ENCODE measurements at places on chromosomes 3 and 15.

DNA sequence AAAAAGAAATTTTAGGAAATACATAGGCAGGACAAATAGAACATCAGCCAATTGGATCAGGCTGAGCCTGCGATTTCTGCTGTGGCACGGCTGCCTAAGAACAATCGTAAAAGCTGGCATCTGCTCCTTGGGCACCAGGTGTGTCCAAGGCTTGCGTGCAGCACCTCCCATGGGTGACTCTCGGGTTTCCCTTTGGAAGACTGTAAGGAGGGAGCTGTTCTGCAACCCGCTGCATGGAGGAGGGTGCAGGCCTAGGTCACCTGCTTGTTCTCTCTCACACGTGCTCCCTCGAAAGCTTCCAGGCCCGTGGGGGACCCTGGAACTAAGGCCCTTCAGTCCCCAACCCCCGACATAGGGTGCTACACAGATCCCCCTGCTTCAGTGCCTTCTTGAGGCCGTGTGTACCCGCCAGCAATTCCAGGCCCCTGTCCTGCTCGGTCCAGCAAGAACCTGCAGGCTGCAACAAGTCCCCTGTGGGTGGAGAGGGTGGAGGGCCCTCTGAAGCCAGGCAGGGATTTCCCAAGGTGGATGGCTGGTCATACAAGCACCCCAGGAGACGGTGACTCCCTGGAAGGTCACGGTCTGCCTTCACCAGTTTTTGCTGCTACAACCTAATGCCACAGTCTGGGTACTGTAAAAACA, 3.4 kb downstream of the GP9 start:
- DNase-seq: no peak

DNA sequence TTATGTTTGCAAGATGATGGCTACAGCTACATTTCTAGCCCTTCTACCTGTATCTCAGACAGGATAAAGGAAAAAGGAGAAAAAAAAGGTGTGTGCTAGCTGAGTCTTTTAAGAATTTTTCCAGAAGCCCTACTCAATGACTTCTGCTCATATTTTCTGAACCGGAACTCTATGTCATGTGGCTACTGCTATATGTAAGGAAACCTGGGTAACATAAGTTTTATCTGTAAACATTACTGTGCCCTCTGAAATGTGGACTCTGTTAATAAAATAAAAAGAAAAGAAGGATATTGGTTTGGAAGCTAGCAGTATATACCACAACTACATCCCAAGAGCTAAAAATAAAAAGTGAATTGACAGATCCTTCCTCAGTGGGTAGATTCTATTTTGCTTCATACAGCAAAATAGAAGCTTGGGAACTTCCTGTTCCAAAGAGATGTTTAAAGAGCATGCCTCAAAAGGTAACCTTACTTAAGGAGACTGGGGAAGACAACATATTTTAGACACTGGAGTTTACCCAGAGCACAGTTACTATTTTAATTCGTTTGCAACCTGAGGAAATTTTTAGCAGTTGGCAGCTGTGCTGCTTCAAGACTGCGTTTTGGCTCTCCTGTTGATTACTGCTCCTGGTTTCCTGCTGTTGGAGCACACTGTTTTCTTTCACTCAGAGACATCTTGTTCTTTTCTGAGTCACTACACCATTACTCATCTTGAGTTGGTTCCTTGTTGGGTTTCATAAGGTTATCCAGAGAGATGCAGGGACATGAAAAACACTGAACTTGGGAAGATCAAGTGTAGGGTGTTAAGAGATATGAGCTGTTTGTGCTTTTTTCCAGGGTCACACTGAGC, 280.7 kb downstream of the NFKBIZ start:
- DNase-seq: peak; percentile 7

DNA sequence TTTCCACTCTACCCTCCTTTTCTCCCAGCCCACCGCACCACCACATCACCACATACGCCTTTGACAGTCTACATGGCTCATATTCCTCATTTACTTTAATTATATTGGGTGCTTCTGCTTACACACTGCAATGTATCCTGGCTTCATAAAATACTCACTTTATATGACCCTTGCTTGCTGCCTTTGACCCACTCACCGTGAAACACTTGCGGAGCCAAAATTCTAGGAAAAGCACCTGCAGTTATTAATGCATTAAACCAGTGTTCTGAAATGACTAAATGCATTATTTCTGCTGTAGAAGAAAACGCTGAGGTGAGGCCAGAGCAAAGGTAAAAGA, 217.5 kb upstream of the ICE2 start:
- DNase-seq: no peak

DNA sequence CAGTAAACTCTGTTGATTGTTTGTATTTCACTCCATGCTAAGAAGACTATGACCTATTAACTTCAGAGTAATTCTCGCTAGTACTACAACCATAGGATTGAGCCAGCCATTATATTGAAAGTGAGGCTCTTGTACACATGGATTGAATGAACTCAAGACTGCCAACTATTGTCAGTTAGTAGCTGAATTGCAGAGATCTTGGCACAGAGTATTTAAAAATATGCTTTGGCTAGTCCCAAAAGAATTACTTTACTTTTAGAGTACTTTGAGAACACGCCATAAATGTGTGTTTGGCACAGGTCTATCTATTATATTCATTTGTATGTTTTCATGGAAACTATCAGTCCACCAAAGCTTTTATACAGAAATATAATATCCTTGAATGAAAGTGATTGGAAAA, 226.7 kb upstream of the DCBLD2 start:
- DNase-seq: no peak

DNA sequence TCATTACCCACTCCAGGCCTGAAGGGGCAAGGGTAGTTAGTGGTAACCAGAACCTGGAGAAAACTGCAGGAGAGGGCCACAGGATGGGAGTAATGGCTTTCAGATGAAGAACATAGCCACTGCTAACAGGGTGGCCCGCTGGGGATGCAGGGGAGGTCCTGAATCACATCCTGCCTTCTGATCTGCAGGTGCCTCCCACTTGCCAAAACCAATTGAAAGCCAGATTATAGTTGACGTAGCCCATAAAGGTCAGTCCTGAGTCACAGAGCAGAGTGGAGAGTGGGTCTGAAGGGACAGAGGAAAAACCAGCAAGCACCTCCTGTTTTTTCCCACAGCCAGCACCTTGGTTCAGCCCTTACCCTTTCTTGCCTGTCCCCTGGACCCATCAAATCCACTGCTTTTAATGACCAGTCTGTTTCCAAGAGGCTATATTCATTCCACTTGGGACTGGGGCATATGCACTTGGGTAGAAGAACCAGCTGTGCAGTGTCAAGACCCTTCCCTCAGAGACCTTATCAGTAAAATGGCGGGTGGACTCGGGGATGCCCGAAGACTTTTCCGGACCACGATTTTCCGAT, 646 bp upstream of the SLC35G2 start:
- DNase-seq: peak; percentile 16

All from Ammon's horn (tissue), 1 donor.